ENCODE measurements at places on chromosomes 7 and 10.
A peak's percentile ranks its signal among the peaks of the same experiment; 100 is the strongest.

GRCh38 chr10:26357203-26357602, 80.9 kb upstream of the APBB1IP start:
- DNase-seq, result no peak

DNA sequence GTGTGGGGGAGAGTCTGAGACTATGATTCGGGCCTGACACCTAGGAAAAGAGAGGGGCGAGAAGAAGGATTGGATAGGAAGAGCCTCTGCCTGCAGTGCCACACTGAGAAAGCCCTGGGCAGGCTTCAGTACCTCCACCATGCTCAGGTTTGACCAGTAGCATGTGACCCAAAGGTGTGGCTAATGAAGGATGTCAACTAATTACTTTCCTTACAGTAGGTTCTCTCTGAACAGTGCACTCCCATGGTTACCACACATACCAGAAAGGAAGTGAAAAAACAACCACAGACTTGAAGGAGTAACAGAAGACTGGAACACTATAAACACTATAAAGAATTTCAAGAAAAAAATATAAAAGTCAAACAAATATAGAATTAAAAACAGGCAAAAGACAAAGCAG, 46.2 kb downstream of the SEM1 start:
- DNase-seq, result no peak

DNA sequence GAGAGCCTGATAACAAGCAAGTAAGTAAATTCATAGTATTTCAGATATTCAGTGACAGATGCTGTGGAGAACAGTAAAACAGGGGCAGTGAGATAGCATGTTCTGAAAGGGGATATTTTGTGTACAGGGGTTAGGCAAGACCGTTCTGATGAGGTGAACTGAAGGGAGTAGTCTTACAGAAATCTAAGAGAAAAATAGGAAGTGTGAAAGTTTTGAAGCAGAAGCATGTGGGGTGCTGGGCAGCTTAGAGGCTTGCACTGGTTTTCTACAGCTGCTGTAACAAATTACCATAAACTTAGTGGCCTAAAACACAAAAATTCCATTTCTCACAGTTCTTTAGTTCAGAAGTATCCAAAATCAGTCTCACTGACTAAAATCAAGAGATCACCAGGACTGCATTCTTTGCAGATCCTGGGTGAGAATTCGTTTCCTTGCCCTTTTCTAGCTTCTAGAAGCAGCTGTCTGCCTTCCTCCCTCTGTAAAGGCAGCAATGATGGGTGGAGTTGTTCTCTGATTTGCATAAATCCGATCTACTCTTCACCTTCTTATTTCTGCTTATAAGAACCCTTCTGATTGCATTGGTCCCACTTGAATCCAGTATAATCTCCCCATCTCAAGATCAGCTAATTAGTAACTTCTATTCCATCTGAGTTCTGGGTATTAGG, 7.5 kb upstream of the KLF14 start:
- no peak for DNase-seq

DNA sequence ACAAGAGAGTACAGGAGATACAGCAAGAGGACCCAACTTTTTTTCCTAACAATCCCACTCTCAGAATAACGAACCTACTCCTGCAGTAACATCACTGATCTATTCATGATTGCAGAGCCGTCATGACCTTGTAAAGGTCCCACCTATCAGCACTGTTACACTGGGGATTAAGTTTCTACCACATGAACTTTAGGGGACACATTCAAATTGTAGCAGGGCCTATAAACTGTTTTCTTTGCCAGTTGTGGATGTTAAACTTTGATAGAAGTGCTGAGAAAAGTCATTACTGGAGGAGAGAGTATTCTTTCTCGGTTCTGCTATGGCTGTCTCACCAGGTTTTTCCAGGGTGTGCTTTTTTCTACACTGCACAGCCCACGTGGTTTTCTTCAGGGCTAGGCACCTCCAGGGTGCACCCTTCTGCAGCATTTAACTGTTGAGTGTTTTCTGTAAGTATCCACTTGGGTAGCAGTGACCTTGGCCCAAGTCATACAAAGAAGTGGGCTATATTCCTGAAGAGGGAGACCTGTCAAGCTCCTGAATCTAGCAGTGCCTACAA, 131.6 kb upstream of the AHR start:
- no peak for DNase-seq

GRCh38 chr7:28811008-28811407, 147.1 kb downstream of the TRIL start:
- no peak for DNase-seq

DNA sequence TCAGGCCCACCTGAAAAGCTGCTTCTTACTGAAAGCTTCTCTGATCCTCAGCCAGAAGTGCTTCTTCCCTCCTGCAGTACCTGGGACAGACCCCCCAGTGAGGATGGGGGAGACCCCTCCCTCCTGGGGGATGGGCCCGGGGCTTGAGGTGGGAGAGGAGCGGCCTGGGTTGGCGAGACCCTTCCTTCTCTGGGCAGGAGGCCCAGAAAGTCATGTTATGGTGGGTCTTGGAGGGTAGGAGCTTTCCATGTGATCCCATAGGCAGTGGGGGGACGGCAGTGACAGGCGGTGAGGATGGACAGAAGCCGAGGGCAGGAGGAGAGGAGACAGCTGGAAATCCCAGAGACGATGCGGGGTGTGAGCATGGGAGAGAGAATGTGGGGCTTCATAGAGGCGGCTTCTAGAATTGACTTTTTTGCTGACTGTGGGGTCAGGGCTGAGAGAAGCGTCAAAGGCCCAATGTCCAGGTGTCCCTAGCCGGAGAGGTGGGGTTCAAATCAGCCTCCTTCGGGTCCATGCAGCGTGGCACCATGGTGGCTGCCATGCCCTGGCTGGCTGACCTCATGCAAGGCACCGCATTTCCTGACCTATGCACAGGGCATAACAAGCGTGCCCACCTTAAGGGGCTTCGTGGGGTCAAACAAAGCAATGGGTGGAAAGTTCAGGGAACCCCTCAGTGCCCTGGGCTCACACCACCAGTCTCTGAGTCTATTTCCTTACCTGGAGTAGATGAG, 154.0 kb downstream of the UBE2H start:
- DNase-seq, result no peak

GRCh38 chr10:16777473-16778370, 39.5 kb downstream of the RSU1 start:
- DNase-seq, result peak; percentile 52

DNA sequence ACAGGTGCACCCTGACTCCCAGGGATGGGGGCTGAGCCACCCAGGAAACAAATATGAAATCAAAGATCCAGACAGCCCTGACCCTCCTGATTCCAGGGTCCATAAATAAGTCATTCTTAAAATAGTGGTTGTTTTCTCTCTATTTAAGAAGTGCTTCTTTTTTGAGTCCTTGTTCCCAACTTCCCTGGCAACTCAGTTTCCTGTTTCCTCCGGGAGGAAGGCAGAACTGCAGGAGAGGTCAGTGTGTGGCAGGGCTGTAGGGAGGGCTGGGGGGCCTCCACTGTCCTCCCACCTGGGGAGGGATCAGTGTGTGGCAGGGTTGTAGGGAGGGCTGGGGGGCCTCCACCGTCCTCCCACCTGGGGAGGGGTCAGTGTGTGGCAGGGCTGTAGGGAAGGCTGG, 88.7 kb upstream of the PDGFA start:
- no peak for DNase-seq
